ENCODE measurements at places on chromosomes 7 and 10. TPM values are rescaled to one million over a fixed set of nuclear protein-coding genes. Genes with fewer than 3 reads are reported as not detected.

FGL2 gene
- polyA plus RNA-seq = 2.1 TPM

MGMT gene
- 10.9 TPM for polyA plus RNA-seq

ZNF485 gene
- polyA plus RNA-seq = 7.0 TPM

TMEM236 gene
- polyA plus RNA-seq = 0.93 TPM

DRGX gene
- 0.04 TPM for polyA plus RNA-seq

TMEM184A gene
- 1.4 TPM for polyA plus RNA-seq

EPDR1 gene
- 16.9 TPM for polyA plus RNA-seq

DDC gene
- polyA plus RNA-seq = 0.69 TPM

ATOH7 gene
- polyA plus RNA-seq = 0.17 TPM

GIMAP6 gene
- polyA plus RNA-seq = 8.2 TPM

VCL gene
- polyA plus RNA-seq = 91.4 TPM

CCDC3 gene
- 54.2 TPM for polyA plus RNA-seq

PPIF gene
- polyA plus RNA-seq = 85.4 TPM

TSPAN12 gene
- 2.3 TPM for polyA plus RNA-seq

SHTN1 gene
- polyA plus RNA-seq = 0.35 TPM

HOGA1 gene
- 0.96 TPM for polyA plus RNA-seq

TBX20 gene
- polyA plus RNA-seq = not detected

IL2RA gene
- 0.12 TPM for polyA plus RNA-seq

NUTM2E gene
- polyA plus RNA-seq = 0.11 TPM

SLC29A3 gene
- polyA plus RNA-seq = 0.75 TPM

UBE3C gene
- polyA plus RNA-seq = 94.2 TPM

SVOPL gene
- polyA plus RNA-seq = not detected

SNX10 gene
- 0.34 TPM for polyA plus RNA-seq

ABCC2 gene
- polyA plus RNA-seq = 2.0 TPM

SEMA3E gene
- 0.04 TPM for polyA plus RNA-seq

PDGFA gene
- 15.3 TPM for polyA plus RNA-seq

IFIT1 gene
- 4.2 TPM for polyA plus RNA-seq

GRID1 gene
- polyA plus RNA-seq = 0.17 TPM

ZP3 gene
- polyA plus RNA-seq = 0.23 TPM

SLC4A2 gene
- 26.9 TPM for polyA plus RNA-seq

TEX36 gene
- polyA plus RNA-seq = not detected

ANKRD22 gene
- polyA plus RNA-seq = 0.01 TPM

ORC5 gene
- polyA plus RNA-seq = 14.3 TPM

OR2A5 gene
- polyA plus RNA-seq = not detected

MTERF1 gene
- polyA plus RNA-seq = 7.6 TPM

PRXL2A gene
- 28.4 TPM for polyA plus RNA-seq

PON1 gene
- polyA plus RNA-seq = not detected

ANTXRL gene
- not detected for polyA plus RNA-seq

PLEKHS1 gene
- polyA plus RNA-seq = not detected

OPN4 gene
- 0.23 TPM for polyA plus RNA-seq

SPAM1 gene
- polyA plus RNA-seq = not detected

LIPK gene
- polyA plus RNA-seq = not detected

SPDYE1 gene
- not detected for polyA plus RNA-seq

TMEM106B gene
- 13.9 TPM for polyA plus RNA-seq

NPY4R2 gene
- polyA plus RNA-seq = not detected

BAG3 gene
- polyA plus RNA-seq = 283 TPM

PTN gene
- polyA plus RNA-seq = 0.61 TPM

GPER1 gene
- 1.4 TPM for polyA plus RNA-seq

UBTD1 gene
- 56.7 TPM for polyA plus RNA-seq

EFCAB10 gene
- polyA plus RNA-seq = not detected

C10orf143 gene
- 3.3 TPM for polyA plus RNA-seq

FAM25A gene
- polyA plus RNA-seq = not detected

C7orf33 gene
- polyA plus RNA-seq = not detected

AKR1C4 gene
- not detected for polyA plus RNA-seq

RBP4 gene
- 13.6 TPM for polyA plus RNA-seq

STK31 gene
- not detected for polyA plus RNA-seq

LDB3 gene
- polyA plus RNA-seq = 274 TPM

MKI67 gene
- not detected for polyA plus RNA-seq

All from psoas muscle (tissue), 8 donors.